ENCODE measurements at places on chromosomes 11 and 22.
A peak's percentile ranks its signal among the peaks of the same experiment; 100 is the strongest.

- no peak for DNase-seq
Measured at GRCh38 chr11:11916981-11917399, 75.2 kb downstream of the USP47 start.

GRCh38 chr22:50201191-50202129 lies 649 bp downstream of the SELENOO start:
- no peak for DNase-seq

DNA sequence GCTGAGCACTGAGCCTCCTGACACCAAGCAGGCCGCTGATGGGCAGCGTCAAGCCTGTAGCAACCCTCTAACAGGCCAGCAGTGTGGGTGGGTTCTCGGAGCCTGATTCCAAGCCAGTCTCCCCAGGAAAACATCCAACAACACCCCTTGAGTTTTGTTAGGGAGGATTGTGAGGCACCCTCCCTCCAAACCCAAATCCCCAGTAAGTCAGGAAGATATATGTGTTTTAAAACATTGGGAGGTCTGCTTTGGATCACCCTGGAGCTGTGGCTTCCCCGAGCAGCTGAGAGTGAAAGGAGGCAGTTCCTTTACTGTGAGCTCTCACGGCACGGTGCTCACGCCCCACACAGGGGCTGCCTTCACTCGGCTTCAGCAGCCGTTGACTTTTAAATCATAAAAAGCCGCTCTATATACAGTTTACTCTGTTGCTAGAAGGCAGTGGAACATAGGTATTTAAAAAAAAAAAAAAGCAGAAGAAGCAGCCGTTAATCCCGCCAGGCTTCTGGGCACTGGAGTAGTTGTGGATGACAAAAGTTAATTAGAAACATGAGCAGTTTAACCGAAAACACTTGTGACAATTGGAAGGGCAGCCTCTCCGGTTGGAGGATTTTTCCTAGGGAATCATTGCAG lies 218.6 kb downstream of the NAV2 start:
- no peak for DNase-seq

DNA sequence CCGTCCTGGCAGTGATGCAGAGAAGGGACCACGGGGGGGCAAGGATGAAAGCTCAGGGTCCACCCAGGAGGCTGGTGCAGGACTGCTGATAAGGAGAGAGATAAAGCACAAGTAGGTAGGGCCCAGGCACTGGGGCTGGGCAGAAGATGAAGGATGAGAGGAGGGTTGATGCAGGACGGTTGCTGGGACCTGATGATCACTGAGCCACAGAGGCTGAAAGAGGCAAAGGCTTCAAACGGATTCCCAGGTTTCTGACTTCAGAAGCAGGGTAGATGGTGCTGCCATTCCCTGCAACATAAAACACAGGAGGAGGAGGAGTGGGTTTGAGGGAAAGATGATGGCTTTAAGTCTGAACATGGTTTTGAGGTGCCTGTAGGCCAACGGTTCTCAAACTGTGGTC lies 148.5 kb downstream of the TTC17 start:
- no peak for DNase-seq

DNA sequence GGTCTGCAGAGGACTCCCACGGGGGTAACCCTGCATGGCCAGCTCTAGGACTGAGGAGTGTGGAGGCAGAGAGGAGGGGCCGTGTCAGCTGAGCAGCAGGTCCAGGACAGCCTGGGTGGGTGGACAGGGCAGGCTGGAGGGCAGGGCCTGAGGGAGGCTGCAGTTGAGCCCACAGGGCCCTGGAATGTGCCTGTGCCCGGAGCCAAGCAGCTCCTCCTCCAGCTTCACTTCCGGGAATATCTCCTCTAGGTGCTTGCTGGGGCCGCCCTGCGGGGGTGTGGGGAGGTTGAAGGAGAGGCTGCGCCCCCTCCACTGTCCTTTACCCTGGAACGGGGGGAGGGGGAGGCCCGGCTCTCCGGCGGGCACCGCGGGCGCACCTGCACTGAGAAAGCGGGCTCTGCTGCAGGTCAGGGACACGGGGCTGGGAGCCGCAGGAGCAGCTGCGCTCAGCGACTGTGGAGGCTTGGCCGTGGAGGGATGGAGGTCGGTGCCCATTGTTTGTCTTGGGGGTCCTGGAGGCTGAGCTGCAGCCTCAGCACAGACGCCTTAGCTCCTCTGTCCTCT lies 1293.2 kb downstream of the BRD1 start:
- no peak for DNase-seq

DNA sequence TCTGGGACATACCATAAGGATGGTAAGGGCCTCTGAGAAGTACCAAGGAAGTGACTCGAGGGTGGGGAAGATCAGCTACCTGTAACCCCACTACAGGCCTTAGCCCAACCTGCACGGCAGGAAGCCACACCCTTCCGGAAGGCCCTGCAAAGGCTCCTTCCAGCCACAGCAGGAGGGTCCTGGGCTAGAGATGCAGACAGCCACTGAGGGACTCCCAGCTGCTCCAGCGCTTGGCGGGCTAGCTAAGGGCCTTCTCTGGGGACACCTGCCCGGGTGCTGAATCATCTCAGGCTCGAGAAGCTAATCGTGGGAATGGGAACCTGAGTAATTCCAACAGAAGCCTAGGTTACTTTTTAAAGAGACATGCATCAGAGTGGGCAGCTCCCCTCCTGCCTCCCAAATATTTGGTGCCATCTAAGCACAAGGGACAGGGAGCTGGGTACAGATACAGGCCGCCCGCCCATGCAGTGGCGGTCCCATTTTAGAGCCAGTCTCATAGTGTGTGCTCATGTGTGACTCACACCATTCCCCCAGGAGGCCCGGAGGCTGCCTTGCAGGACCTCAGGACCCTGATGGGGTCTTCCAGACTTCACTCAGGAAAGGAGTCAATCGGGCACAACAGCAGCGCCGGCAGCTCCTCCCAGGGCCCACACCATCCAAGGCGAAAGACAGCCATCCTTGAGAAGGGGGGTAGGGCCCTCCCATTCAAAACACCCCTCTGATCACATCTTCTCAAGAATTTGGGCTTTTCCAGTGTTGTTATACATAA lies 8.0 kb downstream of the MYH9 start:
- DNase-seq, result peak; percentile 58

- no peak for DNase-seq
Measured at GRCh38 chr22:37075046-37075445, 23.5 kb downstream of the KCTD17 start.

- DNase-seq, result no peak
Measured at GRCh38 chr11:8593935-8594909, at the start of gene STK33. Gene STK33, minus strand, starts transcription at chr11:8594228. Its CDS starts 119,323 bp downstream, at chr11:8474905.

DNA sequence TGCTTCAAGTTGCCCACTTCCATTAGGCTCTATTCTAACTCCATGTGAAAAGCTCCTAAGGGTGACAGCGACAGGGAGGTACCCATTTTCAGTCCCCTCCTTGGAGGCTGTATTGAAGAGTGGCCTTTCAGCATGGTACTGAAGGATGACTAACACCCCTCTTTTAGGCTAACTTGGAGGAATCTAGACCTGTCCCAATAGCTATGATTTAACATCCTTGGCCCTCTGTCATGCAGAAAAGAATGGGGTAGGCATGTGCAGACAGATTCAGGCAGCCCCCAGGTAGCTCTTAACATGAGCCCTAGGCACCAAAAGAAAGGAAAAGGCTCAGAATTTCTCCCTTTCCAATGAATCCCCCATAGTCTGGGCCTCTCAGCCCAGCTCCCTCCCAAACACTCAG lies 89.3 kb upstream of the AMOTL1 start:
- no peak for DNase-seq

- no peak for DNase-seq
Measured at GRCh38 chr11:17275400-17276235, 921 bp upstream of the NUCB2 start.

DNA sequence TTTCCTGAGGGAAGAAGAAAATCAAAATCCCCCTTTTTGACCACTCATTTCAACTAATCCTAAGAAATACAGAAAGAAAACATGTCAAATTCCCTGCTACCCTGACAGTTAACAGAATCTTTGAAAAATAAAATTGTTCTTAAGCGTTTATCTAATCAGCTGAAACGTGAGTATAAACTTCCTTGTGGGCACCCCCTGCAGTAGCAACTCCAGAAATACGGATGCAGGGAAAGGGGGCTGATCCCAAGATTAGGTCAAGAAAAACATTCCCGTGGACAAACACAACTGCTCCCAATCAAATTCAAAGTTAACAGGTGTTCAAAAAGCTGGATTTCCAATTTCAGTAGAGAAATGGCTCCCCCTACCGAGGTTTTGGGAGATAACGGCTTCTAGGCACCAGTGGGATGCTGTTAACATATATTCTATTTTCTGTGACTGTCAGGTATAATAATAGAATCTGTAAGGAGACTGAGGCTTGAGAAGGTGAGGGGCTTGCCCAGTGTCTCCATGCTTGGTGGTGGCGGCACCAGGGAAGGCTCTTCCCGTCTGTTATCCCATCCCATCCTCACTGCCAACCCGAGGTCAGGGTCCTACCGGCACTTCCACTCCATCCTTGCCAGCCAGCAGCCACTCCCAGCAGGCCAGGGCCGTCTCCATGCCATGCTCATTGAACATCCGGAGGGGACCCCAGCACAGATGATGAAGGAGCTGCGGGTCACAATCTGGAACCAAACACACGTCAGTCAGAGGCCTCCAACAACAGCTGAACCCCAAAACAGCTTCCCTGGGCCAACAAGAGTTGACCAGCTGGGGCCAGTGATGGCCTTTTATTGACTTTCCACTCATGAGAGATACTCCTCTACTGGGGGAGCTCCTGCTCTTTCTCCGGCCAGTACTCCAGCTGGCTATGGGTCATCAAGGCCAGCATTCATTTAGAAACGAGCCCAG lies 32.0 kb upstream of the SERPIND1 start:
- no peak for DNase-seq

DNA sequence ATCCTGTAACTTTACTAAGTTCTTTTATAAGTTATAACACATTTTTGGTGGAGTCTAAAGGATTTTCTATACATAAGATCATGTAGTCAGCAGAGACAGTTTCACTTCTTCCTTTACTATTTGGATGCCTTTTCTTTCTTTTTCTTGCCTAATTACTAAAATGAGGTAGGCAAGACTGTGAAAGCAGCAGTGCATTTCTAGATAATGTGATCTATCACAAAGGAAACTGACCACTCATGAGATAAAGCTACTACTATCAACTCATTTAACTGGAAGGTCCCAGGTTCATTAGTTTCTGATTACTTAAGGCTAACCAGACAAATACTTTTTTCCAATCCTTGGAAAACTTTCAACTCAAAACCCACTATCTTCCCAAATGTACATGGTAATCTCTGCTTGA lies 196.2 kb upstream of the E2F8 start:
- DNase-seq, result no peak

Measured in CD8-positive, alpha-beta T cell (primary cell).